Activated T-helper 9 cell treated with anti-CD3 and anti-CD28 coated beads, Interleukin-2, amount 50 U/mL, for 16 hours (primary cell): ENCODE measurements at places on chromosomes 5 and 9.

DNA sequence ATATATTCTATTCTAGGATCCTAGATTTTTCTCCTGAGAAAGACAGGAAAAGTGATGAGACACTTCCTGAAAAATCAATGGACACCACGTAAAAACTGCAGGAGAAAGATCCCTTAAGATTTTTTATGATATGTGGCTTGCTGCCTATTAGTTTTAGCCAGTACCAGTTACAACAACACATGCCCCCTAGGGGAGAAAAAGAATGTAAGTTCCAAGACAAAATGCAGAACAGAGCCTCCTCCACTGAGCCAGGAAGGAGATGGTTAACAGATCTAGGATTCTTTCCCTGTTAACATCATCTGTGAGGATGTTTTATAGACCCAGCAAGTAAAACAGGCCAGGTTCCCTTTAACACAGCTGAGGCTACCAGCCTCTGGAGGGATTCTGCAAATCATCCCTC lies 574.7 kb downstream of the TLE4 start:
- DNase-seq: no peak

GRCh38 chr5:153905219-153905618 lies 133.5 kb downstream of the FAM114A2 start:
- no peak for DNase-seq

GRCh38 chr9:97876061-97876460 lies 23.0 kb downstream of the FOXE1 start:
- no peak for DNase-seq

- DNase-seq: no peak
Measured at GRCh38 chr9:105858006-105858690, 163.8 kb downstream of the TMEM38B start.

DNA sequence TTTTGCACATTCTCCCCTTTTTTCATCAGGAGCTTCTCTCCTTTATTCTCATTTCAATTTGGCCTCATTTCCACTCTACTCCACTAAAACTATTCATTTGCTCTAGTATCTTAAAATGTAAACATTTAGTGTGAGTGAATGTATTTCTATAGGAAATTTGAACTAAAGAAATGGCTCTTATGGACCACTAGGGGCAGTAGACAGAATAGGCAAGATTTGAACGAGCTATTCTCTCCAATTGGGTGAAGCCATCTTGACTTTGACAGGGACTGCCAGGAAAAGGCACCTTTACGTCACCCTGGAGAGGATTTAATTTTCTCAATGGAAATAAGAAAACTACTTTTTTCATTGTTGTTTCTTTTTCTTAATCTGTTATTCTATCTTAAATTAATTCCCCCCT lies 666.3 kb downstream of the DNAH5 start:
- DNase-seq: no peak

DNA sequence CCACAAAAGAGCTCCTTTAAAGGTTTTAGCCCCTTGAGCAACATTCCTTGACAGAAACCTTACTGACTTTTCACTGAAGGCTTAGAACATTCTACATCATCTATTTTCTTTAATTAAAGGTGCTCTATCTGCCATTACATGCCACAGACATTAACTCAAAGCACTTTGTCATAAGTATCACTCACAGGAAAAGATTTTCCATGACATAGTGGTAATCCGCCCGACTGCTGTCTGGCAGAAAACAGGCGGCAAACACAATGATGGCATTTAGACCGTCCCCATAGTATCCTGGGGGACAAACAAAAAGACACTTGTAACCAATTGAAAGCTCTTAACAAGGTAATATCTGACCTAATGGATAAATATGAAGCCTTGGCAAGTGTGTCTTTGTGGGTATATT lies 126.2 kb upstream of the PCA3 start:
- DNase-seq: no peak

- no peak for DNase-seq
Measured at GRCh38 chr9:127987103-127987614, 6.4 kb upstream of the EEIG1 start.

DNA sequence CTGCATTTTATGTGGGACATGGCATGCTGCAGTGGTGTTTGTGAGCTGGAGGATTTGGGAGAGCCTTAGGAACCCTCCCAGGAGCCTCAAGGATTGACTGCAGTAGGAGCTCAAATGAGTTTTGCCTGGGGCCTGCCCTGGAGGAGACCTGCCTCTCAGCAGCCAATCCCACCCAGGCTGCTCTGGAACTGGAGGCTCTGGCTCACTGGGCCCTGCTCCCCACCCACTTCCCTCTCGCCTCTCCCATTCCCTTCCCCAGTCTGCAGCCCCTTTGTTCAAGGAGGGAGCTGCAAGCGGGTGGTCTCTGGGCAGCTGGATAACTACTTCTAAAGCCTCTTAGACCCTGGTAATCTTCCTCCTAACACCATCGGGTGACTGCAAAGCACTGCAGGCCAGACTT lies 24.2 kb downstream of the KCNIP1 start:
- no peak for DNase-seq

- DNase-seq: no peak
Measured at GRCh38 chr9:107872457-107873192, 383.1 kb upstream of the KLF4 start.

DNA sequence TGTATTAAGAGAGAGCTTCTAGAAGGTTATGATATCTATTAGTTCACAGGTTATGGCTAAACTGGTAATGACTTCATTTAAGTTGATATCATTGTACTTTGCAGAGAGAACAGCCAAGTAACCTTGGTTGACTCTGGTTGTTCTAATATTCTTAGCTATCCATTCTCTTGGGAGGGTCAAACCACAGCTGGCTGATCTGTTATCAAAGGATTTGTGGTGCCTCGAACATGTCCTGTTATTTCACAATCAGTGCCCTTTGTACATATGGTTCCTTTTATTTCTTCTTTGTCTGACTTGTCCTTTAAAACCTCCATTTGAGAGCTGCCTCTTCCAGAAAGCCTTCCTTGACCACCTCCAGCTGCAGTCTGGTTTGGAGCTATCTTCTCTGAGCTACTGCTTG lies 61.7 kb downstream of the PDE8B start:
- no peak for DNase-seq

GRCh38 chr5:16549491-16550206 lies 67.1 kb downstream of the RETREG1 start:
- DNase-seq: no peak

DNA sequence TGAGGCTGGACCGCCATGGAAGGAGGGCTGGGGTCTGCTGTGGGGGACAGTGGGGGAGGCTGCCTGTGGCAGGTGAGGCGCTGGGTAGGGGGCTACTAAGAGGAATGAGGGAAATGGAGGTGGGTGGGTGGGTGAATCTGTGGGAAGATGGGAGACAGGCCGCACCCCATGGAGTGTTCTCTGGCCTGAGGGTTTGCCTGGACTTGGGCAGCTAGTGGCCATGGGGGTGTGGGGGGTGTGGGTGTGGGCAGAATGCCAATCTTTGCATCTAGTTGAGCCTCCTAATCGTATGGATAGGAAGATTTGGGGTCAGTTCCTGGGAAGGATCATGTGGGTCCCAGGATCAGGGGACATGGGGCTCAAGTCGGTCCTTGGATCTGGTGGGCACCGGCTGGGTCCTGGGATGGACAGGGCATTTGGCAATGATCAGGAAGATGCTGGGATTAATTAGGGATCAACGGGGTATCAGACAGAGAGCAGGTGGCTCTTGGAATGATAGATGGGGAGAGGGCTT lies 518 bp downstream of the ZDHHC12 start:
- DNase-seq: no peak

- no peak for DNase-seq
Measured at GRCh38 chr5:159444441-159445082, 114.3 kb upstream of the IL12B start.

GRCh38 chr9:12351293-12352044 lies 341.7 kb upstream of the TYRP1 start:
- DNase-seq: no peak

DNA sequence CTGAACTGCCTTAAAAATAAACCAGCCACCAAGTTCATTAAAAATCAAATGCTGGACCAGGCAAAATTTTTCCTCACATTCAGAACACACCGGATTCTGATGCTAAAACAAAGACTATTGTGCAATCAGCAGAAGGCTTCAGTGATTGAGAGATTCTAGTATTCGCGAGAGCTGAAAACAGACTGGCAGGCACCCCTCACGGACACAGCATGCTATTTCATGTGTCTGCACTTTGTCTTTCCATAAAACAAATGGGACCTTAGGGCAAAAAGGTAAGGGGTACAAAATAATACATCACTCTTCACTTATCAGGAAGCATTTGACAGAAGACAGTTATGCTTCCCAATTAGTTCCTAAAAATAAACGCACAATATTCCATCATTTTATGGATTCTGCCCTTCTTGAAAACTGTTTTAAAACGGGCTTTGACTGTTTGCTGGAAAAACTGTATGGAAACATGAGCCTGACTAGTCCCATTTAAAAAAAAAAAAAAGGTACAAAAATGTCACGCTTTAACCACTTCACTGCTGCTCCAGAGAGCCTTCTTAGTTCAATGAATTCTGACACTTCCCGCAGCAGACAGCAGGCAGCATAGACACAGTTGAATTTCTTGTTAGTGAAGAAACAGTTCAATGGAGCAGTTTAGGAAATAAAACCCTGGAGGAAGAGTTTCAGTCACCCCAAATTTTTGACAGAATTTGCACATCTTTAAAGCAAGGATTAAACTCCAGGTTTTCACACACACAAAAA lies 99.2 kb downstream of the MED27 start:
- DNase-seq: no peak

DNA sequence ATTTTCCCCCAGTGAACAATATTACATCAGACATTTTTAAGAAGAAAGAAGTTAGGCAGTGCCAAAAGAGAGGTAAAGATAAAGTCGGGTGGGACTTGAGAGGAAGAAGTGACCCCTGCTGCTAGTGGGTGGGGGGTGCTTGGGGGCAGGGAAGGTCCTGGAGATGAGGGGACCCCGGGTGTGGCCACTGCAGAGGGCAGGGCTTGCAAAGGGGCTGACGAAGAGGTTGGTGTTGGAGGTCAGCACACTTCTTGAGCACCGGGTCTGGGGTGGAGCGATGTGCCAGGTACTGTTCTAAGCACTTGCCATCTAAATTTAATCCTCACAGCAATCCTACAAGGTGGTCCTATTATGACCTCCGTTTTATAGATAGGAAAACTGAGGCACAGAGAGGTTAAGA lies 62.0 kb downstream of the AMBP start:
- no peak for DNase-seq

DNA sequence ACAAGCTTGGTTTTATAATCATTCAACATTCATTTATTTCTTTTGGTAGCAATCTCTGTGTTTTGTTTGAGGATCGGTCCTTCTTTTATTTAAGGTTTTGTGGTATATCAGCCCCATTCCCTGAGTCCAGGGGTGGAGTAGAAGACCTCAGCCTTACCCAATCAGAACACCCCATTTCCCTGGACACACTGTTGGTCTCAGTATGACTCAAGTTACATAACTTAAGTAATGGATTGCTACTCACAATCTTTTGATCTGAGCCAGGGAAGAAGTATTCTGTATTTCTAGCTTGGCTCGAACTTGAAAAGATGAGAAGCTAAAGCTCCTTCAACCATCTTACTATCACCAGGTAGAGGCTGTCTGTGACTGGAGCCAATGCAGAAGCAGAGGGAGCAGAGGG lies 175.2 kb upstream of the HAPLN1 start:
- no peak for DNase-seq

DNA sequence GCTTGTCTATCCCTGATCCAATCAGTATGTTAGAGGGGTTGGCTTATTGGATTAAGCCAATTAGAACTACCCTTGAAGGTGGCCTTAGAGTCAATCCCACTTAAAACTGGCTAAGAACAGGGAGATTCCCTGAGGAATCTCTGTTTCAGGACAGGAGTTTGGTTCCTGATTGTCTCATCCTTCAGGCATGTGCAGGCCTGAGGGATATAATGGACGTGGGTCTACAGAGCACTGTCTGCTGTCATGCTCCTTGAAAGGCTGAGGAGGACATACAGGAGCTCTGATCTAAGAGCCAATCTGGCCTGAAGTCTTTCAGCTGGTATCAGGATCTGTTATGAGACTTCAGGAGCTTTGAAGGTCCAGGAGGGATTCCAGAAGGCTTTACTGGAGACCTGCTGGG lies 36.2 kb upstream of the PRXL2C start:
- no peak for DNase-seq

DNA sequence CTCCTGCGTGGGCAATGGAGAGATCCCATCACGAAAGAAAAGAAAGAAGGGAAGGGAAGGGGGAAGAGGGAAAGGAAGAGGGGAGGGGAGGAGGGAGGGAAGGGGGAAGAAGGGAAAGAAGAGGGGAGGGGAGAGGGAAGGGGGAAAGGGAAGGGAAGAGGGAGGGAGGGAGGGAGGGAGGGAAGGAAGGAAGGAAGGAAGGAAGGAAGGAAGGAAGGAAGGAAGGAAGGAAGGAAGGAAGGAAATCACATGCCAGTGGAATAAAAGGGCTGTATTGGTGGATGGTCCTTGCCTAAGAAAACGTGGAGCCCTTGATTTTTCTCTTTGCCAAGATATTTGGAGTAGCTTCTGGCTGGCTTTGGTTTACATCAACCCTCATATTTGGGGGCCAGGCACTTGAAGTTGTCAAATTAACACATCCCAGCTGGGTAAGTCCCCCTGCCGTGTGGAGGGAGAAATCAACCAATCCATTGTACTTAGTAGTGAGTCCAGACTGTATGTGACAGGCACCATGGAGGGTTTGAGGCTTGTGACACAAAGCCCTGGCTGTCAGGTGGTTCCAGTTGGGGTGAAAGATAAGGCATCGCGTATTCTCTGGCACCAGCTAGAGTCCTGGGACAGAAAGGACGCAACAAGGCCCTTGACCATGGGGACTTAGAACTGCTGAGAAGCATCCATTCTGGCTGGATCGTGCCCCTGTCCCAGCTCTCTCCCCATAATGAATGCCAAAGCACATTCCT lies 23.7 kb downstream of the IDNK start:
- DNase-seq: no peak

DNA sequence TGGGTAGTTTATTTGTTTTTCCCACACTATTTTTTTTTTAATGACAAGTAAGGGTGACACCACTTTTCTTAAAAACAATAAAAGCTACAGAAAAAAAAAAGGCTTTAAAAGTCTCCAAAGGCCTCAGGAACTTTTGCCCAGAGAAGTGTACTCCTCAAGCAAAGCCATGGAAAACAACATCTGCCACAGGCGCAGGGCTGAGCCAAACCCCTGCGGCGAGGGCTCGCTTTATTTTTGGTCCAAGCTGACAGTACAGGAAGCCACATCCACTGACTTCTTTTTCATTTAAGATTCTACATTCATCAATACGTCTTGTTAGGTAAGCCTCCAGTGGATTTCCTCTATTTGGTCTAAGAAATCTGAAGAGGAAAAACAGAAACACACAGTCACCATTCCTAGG lies 51.9 kb upstream of the IFNK start:
- no peak for DNase-seq

- no peak for DNase-seq
Measured at GRCh38 chr9:119284118-119284517, 85.1 kb downstream of the BRINP1 start.

GRCh38 chr9:89853931-89854330 lies 249.1 kb downstream of the GADD45G start:
- DNase-seq: no peak
